ENCODE measurements at places on chromosomes 16 and 17.

- DNase-seq = no peak
These were observed 19.4 kb upstream of the COL1A1 start for GRCh38 chr17:50220811-50221210.

GRCh38 chr17:55368706-55369105 is 52.9 kb downstream of the MMD start:
- no peak for DNase-seq

GRCh38 chr17:57294629-57295501 is 38.5 kb downstream of the MSI2 start:
- DNase-seq = peak; percentile 45

GRCh38 chr16:81617021-81617346 is 162.1 kb upstream of the PLCG2 start:
- no peak for DNase-seq

- no peak for DNase-seq
These were observed 22.8 kb upstream of the FA2H start for GRCh38 chr16:74797414-74797813.

GRCh38 chr17:7261379-7262191 is 693 bp downstream of the CLDN7 start:
- no peak for DNase-seq
